ENCODE measurements at places on chromosomes 16 and 17.

DNA sequence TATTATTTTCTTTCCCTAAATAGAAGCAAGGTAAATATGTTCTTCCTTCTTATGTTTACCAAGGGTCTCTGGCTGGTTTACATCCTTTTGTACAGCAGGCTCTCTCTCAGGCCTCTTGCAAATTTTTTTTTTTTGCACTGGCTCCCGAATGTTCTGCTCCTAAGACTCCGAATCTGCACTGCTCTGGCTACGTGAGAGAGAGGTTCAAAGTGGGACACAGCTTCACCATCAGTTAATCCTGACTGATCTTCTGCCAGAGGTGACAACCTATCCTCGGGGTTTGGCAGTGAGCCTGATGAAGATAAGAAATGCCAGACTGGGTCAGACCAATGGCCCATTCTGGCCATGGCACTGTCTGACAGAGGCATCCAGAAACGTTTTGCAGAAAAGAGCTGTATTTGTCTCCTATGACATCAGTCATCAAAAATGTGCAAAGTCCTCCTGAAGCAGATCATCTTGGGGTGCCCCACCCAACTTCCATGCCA, 136.9 kb downstream of the GRIN2A start:
- no peak for DNase-seq

DNA sequence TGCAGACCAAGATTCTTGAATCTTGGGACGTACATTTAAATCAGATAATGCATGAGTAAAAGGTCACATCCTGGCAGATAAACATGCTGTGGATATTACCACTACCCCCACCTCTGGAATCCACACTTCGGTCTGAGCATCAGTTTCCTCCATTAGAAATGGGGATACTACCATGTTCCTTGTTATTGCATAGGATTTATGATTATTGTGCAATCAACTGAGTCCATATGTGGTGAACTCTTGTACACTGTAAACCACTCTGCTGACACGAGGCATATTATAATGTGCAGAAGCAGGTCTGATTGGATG, 108.7 kb downstream of the VAT1L start:
- peak; percentile 47 for DNase-seq

GRCh38 chr16:79003026-79003609, 597.4 kb downstream of the MAF start:
- DNase-seq: no peak

DNA sequence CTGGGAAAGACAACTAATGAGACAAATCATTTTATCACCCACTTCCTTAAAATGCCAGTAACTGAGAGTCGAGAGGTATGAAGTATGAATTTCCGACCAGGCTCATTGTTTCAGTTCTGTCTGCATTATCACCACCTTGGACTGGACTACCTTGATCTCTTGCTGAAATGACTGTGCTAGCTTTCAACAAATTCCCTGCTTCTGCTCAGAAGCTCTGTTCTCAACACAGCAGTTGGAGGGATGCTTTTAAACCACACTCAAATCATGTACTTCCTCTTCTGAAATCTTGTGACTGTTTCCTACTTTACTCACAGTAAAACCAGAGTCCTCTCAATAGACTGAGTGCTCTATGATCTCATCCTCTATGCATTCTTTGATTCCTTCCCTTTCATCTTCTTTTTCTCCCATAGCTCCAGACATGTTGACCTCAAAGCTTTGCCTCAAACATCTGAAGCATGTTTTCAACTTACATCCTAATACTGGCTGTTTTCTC, 195.8 kb downstream of the KCNJ2 start:
- peak; percentile 33 for DNase-seq

GRCh38 chr17:51180486-51180885, 14.3 kb downstream of the NME2 start:
- no peak for DNase-seq

DNA sequence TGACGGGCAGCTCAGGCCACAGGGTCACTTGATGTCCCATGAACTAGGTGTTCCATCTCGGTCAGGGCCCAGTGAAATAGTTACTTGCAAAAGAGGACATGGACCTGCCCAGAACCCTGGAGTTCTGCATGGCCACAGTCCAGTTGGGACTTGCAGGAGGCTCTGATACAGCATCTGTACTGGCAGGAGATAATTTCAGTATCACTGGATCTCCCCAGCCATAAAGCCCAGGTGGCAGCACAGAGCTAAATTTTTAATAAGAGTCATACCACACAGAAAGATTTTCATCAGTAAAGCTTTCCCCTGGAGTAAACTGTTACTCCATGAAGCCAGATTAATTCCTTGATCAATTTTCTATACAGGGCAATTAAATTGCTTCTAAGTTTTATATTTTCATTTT, 18.0 kb upstream of the SLC16A5 start:
- peak; percentile 34 for DNase-seq
